ENCODE measurements at places on chromosomes 4 and X. TPM values are rescaled to one million over a fixed set of nuclear protein-coding genes. Genes with fewer than 3 reads are reported as not detected.

- no peak for DNase-seq
These were observed 59.5 kb downstream of the HTRA3 start for GRCh38 chr4:8328866-8329559.

- no peak for DNase-seq
These were observed 55.8 kb downstream of the DCTD start for GRCh38 chr4:182861346-182861745.

Gene SUPT20HL2
- total RNA-seq, result not detected

GRCh38 chr4:74546057-74546456 lies 101.1 kb downstream of the AREG start:
- DNase-seq, result no peak

DNA sequence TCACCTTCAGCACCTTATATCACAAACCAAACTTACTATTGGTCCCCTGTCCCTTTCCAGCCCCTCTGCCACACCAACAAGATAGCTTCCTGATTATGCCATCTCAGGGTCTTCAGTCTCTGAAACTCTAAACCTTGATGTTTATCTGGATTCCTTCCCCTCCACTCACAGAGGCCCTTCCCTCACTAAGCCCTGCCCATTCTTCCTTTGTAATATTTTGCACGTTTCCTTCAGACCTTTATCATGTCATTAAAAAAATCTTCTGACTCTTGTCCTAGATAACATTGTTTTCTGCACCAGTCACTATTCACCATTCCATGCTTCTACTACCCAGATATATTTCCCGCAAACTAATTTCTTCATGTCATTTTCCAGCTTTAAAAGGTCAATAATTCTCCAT lies 17.7 kb upstream of the CEP135 start:
- no peak for DNase-seq

Gene TMEM271
- total RNA-seq, result not detected

Gene TSPAN7
- total RNA-seq, result 16.0 TPM

- peak; percentile 9 for DNase-seq
These were observed 666.2 kb downstream of the DMD start for GRCh38 chrX:32545101-32545500.

Gene SOX3
- total RNA-seq, result not detected

GRCh38 chr4:74206088-74206825 lies 48.3 kb downstream of the MTHFD2L start:
- no peak for DNase-seq

GRCh38 chrX:131779741-131780140 lies 235.9 kb downstream of the OR13H1 start:
- no peak for DNase-seq

Gene TAF7L
- 0.15 TPM for total RNA-seq

Gene CNGA1
- total RNA-seq, result 1.6 TPM

DNA sequence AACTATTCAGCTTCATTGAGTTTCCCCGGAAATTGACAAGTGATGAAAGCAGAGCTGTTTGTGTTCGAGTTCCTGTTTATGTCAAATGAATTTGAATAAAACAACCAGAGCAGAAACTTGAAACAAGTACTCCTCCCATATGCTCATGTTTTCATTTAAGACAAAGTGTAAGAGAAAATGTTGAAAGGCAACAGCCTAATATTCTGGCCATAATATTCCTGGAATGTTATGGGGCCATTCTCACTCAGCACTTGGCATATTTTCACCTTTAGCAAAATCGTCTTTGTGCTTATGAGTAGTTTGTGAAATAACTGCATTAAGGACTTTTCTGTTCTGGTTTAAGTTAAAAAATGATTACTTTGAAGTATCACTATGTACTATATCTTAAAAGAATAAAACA lies 276.0 kb upstream of the FAT1 start:
- DNase-seq, result no peak

- no peak for DNase-seq
These were observed 20.9 kb upstream of the CCDC149 start for GRCh38 chr4:24933684-24934275.

- no peak for DNase-seq
These were observed 4.0 kb upstream of the FATE1 start for GRCh38 chrX:151711787-151712186.

Gene CCDC158
- 0.21 TPM for total RNA-seq

- no peak for DNase-seq
These were observed 16.5 kb downstream of the PPP1R3F start for GRCh38 chrX:49286136-49286535.

Gene MAGED1
- 80.8 TPM for total RNA-seq

Gene FUNDC2
- total RNA-seq, result 297 TPM

Gene PLXNB3
- total RNA-seq, result 3.7 TPM

All from heart right ventricle (tissue), 16 donors.